ENCODE measurements at places on chromosomes 11 and 22. TPM values are rescaled to one million over a fixed set of nuclear protein-coding genes. Genes with fewer than 3 reads are reported as not detected.

The ANO1 gene
- 40.8 TPM for total RNA-seq

The CBLIF gene
- not detected for total RNA-seq

The FAM180B gene
- total RNA-seq, result not detected

The ABCC8 gene
- total RNA-seq, result 13.0 TPM

- H3K4me3 ChIP-seq, result no peak overlapping the region
- H3K27ac ChIP-seq, result no peak overlapping the region
- no peak for DNase-seq
- H3K27me3 ChIP-seq, result no peaks in the 10 kb centered on the region
Observed at GRCh38 chr11:91295591-91295990, 929.0 kb upstream of the FAT3 start.

GRCh38 chr11:48129697-48130395 is 86.8 kb upstream of the OR4B1 start:
- H3K36me3 ChIP-seq, result peaks cover 15% of the 10 kb centered on the region
- no peak overlapping the region for H3K27ac ChIP-seq
- no peak for DNase-seq
- no peaks in the 10 kb centered on the region for H3K4me1 ChIP-seq
- no peaks in the 10 kb centered on the region for H3K27me3 ChIP-seq

DNA sequence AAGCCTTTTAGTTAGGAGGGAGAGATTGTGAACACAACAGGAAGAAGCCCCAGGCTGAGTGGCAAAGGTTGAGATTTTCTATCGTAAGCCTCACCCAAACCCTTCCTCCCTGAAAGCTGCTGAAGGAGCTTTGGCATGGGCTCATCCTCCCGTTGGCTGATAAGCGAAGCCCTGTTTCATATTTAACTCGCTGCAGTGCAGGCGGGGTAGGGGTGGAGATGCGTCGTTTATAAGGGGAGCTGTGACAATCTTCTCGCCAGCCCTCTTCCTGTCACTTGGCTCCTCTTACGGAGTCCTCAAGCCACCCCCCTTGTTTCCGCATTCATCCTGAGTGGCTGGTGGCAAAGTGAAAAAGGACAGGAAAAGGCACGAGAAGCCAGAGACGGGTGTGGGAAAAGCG is 137.0 kb downstream of the OR4C45 start:
- H3K27me3 ChIP-seq, result no peaks in the 10 kb centered on the region
- H3K36me3 ChIP-seq, result no peaks in the 10 kb centered on the region
- H3K4me3 ChIP-seq, result no peak overlapping the region
- H3K27ac ChIP-seq, result no peak overlapping the region
- H3K4me1 ChIP-seq, result no peaks in the 10 kb centered on the region
- no peak for DNase-seq

DNA sequence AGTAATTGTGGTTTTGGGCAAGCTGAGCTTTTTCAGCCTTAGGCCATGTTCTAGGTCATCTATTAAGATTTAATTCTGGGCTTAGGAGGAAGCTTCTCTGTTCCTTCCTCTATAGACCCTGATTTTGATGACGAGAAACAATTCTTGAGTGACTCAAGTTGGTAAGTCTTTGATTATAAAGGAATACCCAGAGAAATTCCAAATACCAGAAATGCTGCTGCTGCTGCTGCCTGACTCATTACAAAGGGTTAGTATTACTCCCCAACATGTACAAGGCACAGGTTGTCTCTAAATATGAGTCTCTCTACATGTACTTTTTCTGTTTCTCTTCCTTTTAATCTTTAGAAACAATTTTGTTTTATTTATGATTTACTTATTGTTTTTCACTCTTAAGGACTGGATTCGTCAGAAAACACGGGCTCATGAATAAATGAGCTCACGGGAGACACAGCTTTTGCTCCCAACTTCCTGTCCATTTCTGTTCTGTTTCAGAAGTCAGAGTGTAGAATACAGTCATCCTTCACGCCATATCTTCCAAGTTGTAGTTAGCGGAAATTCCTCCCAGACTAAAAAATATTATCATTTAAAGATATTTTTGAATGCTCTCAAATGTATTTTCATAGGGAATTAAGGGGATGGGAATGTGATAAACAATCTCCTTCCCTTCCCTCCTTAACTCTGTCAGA is 31.8 kb upstream of the RBMXL2 start:
- DNase-seq, result no peak
- no peaks in the 10 kb centered on the region for H3K27me3 ChIP-seq
- no peaks in the 10 kb centered on the region for H3K36me3 ChIP-seq
- H3K4me1 ChIP-seq, result no peaks in the 10 kb centered on the region
- no peak overlapping the region for H3K27ac ChIP-seq
- H3K4me3 ChIP-seq, result no peak overlapping the region

DNA sequence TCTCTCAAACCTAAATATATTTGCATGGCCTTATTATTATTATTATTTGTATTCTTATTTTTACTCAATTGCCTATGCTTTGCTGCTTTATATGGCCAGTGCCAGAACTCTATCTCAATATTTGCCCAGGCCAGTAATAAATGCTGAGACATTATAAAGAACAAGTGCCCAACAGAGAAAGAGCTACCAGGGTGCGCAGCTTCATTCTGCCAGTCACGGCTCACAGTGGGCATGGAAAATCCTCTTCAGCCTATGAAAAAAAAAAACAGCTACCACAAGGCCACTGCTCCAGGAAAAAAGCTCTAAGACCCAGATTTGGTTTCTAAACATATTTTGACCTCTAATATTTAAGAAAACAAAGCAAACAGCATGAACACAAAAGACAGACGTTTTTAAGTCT is 1223.6 kb downstream of the LRRC4C start:
- H3K36me3 ChIP-seq, result no peaks in the 10 kb centered on the region
- no peaks in the 10 kb centered on the region for H3K27me3 ChIP-seq
- no peaks in the 10 kb centered on the region for H3K4me1 ChIP-seq
- no peak for DNase-seq

DNA sequence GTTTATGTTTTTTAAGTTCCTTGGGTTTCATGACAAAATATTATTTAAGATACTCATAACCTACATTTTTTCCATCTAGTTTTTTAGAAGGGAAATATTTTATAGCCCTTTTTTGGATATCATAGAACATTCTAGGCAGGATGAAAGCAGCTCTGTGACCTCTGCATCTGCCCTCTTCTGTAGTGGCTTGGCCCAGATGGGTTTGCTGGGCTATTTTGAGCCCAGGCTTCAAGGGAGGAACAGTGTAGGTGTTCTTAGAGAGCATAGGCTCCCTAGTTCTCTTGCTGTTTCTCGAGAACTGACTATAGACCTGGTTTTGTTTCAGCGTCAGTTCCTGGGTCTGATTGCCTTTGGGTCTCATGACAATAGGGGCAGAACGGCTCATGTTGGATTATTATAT is 32.2 kb downstream of the DIXDC1 start:
- H3K4me1 ChIP-seq, result no peaks in the 10 kb centered on the region
- no peak overlapping the region for H3K4me3 ChIP-seq
- no peak for DNase-seq
- H3K36me3 ChIP-seq, result no peaks in the 10 kb centered on the region
